ENCODE measurements at places on chromosomes 16 and 17.

GRCh38 chr16:3363793-3364192, 8.1 kb downstream of the OR2C1 start:
- DNase-seq = no peak

GRCh38 chr17:78956254-78956653, 23.5 kb downstream of the LGALS3BP start:
- no peak for DNase-seq

GRCh38 chr16:73427164-73427563, 379.2 kb upstream of the ZFHX3 start:
- no peak for DNase-seq

DNA sequence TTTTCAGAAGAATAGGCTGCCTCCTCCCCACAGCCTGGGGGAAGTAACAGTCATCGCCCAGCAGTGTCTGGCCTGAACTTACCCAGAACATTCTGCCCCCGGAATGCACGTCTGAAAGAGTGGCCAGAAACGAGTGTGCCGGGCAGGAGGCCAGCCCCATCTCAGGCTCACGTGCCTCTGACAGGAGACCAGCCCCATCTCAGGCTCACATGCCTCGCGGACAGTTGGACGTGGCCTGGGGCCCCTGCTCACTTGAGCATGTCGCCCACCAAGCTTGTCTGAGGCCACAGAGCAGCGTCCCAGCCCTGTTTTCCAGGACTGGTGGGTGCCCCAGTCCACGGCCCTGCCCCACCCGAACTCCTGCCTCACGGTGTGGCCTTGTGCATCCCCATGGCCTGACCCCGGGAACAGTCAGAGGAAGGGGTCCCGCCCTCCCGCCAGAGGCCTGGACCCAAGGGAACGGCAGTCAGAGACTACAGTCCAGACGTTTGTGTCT, 16.3 kb upstream of the CDH15 start:
- DNase-seq = no peak

GRCh38 chr16:76970087-76970744, 220.8 kb upstream of the MON1B start:
- DNase-seq = no peak

DNA sequence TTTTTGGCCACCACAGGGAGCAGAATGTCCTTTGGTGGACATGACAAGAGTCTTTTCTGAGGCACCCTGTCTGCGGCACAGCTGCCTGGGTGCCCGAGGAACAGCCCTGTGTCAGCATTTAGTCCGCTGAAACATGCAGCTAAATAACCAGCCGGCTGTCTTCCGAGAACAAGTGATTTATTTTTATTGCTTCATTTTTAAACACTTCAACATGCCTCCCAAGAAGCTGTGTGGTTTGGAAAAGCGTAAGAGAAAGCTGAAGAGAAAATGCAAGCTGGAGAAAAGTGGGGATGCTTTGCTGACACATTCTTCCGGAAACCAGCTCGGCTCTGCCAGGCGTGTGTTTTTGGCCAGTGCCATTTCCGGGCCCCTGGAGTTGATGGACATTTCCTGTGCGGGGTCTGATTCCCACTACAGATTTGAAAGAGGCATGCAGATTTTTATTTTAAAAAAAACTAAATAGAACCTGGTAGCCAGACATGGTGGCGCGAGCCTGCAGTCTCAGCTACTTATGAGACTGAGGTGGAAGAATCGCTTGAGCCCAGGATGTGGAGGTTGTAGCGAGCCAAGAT, 94.7 kb downstream of the SEC14L1 start:
- no peak for DNase-seq

DNA sequence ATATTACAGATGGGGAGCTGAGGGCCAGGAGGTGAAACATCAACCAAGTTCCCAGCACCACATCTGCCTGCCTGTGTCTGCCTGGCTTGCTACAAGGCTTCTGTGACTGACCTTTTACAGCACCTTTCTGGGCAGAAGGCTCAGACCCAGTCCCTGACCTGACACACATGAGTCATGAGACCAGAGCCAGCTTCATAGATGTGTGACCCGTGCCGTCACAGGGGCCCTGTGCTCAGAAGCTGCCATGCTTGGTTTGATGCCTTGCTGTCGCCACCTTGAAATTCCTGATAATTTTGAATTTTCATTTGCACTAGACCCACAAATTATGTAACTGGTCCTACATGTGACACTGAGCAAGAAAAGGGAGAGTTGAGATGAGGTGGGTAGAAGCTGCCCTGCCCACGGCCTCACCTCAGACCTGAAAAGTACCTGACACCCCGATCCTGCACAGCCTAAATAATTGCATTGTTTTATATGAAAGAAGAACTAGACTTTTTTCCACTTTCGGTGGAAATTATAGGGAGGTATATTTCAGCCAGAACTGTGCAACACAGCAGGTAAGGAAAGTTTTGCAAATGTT, 13.3 kb upstream of the PECAM1 start:
- no peak for DNase-seq

- no peak for DNase-seq
These were observed 57.0 kb downstream of the MARF1 start for GRCh38 chr16:15585956-15586355.

- no peak for DNase-seq
These were observed 4.5 kb downstream of the PMP22 start for GRCh38 chr17:15260376-15261257.

DNA sequence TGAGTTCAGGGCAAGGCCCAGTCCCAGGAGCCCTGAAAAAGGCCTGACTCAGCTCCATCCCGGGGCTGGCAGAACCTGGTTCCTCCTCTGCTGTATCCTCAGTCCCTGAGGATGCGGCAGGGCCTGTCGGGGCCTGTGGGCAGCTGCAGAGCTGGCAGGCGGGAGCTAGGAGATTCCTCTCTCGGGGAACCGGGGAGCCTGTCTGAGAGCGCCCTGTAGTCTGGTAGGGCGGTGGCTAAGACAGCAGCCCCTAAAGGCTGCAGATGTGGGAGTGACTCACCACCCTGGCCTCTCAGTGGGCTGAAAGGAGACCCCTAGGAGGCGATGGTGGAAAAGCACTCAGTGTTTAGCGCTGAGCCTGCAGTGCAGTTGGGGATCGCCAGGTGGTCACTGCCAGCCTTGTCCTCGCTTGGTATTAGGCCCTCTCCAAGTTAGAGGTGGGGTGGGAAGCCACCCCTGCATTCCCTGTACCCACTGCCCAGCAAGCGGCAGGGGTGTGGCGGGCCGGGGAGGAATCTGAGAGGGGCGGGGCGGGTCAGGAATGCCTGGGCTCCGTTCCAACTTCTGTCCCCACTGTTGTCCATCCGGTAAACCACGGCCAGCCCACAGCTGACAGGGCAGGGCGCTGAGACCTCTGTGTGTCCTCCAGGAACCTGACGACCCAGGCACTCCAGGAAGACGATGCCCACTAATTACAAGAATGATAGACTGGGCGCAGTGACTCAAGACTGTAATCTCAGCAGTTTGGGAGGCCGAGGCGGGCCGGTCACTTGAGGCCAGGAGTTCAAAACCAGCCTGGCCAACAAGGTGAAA, 29.5 kb upstream of the CDH1 start:
- DNase-seq = no peak

DNA sequence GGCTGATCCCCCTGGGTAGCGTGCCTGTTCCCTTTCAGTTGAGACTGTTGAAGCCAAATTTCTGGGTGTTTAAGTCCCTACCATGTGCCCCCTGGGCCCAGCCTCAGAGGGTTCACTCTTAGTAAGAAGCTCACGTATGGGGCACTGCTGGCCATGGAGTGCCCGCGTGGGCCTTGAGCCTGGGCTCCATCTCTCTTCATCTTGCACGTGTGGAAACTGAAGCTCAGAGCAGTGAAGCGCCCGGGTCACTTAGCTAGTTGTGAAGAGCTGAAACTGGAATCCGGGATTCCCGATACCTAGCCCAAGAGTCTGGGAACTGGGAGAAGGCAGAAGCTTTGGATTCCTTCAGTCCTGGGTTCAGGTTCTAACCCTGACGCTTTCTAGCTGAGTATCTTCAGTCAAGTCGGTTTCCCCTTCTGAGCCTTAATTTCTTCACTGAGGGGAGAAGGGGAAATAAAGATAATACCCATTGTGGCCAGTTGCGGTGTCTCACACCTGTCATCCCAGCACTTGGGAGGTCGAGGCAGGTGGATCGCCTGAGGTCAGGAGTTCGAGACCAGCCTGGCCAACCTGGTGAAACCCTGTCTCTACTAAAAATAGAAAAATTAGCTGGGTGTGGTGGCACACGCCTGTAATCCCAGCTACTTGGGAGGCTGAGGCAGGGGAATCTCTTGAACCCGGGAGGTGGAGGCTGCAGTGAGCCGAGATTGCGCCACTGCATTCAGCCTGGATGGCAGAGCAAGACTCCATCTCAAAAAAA, 103.9 kb downstream of the OR1D5 start:
- no peak for DNase-seq

GRCh38 chr17:32323811-32324491, 18.0 kb downstream of the C17orf75 start:
- DNase-seq = no peak

DNA sequence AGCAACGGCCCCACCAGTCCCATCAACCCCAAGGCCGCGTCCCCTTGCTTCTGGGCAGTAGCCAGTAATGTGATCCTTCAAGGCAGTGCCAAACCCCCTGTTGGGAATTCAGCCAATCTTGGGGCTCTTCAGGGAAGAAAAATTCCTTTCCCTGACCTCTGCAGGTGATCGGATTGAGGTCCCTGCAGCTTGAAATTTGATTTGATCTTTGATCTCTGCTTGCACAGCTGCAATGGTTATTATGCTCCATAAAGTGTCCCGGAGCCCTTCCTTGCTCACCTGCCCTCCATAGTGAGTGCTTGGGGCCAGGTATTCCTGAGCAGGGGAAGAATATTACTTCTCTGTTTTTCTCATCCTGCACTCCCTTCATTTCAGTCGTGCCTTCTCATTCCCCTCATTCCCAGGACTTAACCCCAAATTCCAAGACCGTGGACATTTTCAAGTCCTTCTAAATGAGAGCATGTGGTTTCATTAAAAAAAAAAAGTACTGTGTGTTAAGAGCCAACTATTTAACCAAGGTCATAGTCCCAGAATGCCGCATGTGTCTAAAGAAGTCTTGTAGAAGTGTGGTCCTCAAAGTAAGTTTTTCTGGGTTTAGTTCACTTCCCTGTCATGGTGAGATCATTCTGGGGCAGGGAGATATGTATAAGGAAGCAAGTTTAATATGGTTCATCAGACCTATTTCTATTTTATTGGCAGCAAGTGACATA, 56.3 kb downstream of the SOX9 start:
- no peak for DNase-seq

DNA sequence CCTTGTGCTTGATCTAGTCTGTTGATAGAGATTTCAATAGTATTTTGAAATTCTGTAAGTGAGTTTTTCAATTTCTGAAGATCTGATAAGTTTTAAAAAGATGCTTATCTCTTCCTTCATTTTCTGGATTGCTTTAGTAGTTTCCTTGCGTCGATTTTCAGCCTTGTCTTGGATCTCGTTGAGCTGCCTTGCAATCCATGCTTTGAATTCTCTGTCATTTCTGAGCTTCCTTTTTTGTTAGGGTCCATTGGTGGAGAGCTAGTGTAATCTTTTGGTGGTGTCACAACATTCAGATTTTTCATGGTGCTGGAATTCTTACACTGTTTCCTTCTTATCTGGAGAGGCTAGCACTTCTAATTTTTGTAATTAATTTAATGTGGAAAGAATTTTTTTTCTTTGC, 61.1 kb downstream of the SLFN11 start:
- no peak for DNase-seq

DNA sequence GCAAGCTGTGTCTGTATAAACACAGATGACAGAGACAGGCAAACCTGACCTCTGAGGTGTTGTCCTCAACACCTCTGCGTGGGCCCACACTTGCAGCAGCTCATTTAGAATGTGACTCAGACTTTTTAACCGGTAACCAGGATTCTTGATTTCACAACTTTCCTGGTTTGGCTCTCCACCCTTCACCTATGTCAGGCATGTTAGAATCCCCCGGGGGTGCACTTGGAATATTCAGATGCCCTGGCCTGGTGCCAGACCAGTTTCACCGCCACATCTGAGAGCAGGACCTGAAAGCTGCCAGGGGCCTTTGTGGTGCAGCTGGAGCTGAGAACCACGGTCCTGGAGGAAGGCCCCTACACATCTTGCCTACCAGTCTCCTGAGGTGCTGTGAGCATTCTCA, 4.8 kb downstream of the DHODH start:
- no peak for DNase-seq

DNA sequence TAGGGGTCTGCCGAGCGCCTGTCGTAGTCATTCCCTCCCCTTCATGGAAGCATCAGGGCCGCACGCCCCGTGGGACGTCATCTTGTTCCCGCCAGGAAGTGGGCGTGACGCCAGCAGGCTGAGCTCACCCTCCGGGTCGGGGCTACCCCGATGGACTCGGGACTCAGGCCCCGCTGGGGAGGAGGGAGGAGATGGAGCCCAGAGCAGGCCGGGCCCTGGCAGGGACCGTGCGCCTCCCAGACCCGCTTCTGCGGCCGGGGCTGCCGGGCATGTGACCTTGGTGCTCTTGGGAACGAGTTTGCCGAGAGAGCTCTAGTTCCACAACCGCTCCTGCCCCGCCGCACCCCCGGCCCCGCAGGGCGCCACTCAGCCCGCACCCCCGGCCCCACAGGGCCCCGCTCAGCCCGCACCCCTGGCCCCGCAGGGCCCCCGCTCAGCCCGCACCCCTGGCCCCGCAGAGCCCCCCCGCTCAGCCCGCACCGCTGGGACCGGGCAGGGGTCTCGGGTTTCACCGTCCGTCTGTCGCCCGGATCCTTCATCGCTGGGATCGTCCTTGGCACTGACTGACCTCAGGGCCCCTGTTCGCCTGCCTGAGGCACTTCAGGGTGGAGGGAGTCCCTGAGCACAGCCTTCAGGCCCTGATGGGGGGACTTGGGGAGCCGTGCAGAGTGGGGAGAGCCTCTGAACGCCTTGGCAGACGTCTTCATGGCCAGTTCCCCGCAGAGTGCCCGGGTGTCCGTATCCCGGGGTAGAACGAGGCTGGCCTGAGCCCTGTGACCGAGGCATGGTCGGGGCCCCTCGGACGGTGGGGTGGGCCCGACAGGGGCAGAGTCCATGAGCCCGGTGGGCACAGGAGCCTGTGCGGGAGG, 5.8 kb downstream of the CACNA1H start:
- DNase-seq = no peak

GRCh38 chr16:57388359-57389086, 16.0 kb upstream of the CCL17 start:
- no peak for DNase-seq

DNA sequence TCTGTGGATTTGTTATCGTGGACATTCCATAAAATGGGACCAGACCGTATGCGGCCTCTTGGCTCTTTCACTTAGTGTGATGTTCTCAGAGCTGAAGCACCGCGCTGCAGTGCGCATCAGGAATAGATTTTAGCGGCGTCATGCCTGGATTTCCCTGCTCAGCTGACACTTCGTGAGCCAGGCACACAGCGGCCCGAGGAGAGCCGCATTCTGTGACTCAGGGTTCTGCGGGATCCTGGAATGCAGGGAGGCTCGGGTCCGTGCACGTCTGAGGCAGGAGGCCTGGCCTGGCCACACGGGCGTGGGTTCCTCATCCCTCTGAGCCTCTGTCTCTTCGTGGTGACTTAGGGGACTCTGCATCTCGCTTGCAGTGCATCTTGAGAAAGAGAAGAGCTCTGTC, 13.4 kb downstream of the CBFA2T3 start:
- DNase-seq = no peak

- DNase-seq = no peak
These were observed 18.8 kb downstream of the RPH3AL start for GRCh38 chr17:333626-334396.
